ENCODE measurements at places on chromosomes 2 and 18.

DNA sequence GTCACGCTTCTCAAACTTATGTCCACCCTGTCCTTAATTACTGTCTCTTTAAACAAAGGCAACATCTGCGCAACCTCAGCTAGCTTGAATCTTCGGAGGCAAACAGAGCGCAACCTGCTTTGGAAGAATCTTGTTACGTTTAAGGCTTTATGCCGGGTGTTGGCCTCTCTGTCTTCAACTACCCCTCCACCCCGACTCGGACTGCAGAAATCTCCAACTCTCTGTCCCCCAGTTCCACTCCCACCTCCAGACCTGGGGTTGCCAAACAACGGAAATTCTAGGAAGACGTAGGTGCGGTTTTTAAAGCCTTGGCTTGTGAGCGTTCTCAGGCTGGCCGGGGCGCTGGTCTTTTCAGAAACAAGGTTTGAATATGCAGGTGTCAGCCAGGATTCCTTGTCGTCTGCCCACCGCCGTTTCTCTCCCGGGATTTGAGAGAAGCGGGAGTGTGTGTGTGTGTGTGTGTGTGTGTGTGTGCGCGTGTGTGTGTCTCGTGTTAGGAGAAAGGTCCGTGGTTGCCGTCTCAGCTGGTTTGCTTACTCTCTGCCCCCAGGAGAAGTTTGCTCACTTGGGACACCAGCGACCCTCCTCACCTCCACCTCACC lies 1.1 kb upstream of the ONECUT2 start:
- no peak for DNase-seq

- no peak for DNase-seq
Measured at GRCh38 chr18:68800075-68800474, 2.2 kb downstream of the CCDC102B start.

DNA sequence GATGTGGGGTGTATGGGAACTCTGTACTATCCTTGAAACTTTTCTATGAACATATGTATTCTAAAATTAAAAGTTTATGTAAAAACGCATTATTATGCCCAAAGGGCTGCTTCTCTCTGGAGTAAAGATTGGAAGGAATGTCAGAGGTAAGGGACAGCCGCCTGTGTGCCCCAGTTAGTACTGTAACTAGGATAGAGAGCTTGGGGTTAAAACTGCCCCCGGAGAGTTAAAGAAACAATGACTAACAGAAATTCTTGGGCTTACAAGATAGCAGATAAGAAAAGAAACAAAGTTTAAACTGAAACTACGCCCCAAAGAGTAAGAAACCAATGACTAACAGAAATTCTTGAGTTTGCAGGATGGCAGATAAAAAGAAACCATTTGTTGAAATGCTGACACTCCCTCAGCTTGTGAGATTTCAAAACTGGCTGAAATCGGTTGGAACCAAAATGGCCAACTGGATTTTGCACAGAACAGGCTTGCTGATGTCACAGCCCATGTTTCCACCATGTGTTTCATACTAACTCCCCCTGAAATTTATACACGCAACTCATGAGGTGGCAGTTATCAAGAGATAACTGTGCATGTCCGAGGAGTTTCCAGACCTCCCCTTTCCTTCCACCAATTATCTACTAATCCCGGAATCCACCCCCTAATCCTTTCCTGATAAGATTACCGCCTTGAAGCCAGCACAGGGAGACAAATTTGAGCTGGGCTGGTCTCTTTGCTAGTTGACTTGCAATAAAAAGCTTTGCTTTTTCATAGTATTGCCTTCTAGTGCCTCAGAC lies 8.7 kb upstream of the TXNDC2 start:
- peak; percentile 52 for DNase-seq

GRCh38 chr18:50658601-50659000 lies 98.7 kb downstream of the MAPK4 start:
- no peak for DNase-seq

GRCh38 chr2:82340578-82341053 lies 2036.1 kb upstream of the LRRTM1 start:
- DNase-seq, result no peak

DNA sequence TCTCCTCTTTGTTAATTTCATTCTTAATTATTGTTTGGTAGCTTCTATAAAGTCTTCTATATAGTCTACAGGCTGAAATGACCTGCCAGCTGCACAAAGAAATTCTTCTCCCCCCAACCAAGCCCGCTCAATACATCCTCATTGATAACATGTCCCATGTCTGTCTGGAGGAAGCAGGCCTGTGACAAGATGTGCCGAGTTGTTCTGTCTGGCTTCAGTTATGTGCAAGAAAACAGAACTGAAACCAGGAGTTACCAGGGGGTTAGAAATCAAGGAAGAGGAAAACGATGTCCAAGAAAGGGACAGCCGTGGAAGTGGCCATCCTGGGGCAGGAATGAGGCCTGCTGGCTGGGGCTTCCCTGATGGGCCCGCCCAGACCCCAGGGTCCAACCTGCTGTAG lies 57.6 kb downstream of the MTCL1 start:
- no peak for DNase-seq

GRCh38 chr2:41123341-41123740 lies 671.5 kb upstream of the SLC8A1 start:
- no peak for DNase-seq

GRCh38 chr18:6284761-6285160 lies 129.9 kb downstream of the L3MBTL4 start:
- no peak for DNase-seq

- no peak for DNase-seq
Measured at GRCh38 chr2:160371251-160372009, 122.2 kb downstream of the RBMS1 start.

DNA sequence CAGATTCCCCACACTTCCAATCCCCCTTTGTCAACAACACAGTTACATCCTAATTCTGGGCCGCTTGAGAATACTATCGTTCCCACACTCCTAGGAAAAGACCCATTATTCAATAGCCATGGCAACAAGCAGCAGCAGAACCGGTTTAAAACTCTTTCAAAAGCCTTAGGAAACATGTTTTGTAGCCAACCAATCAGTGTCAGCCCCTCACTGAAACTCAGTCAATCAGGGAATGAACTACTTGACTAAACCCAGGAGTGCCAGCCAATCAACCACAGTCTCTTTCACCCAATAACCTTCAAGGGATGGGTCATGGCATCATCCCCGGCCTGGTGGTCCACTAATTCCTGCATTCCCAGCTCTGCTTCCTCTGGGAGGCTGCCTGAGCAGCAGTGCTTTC lies 204.8 kb upstream of the HS6ST1 start:
- DNase-seq, result no peak

DNA sequence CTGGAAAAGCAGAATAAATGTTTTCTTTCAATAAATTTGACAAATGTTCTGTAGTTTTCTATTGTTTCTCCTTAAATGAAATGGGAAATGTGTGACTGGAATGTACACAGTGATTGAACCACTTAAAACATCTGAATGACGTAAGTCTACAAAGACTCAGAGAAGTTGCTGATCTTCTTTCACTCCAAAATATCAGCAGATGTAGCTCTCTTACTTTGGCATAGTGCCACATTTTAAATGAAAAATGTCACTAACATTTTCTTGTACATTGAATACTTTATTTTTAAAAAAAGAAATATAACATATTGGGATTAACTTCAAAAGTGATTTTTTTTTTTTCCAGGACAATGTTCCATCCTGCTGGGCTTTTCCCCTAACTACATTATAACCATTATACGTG lies 565.6 kb downstream of the TMEM182 start:
- no peak for DNase-seq

- no peak for DNase-seq
Measured at GRCh38 chr2:220893411-220893810, 678.7 kb downstream of the EPHA4 start.
